Activated CD8-positive, alpha-beta memory T cell treated with anti-CD3 and anti-CD28 coated beads, Interleukin-2, amount 10 ng/mL, durations not matched to agents 7 days and 5 days (primary cell): ENCODE measurements at places on chromosomes 1 and 21. TPM values are rescaled to one million over a fixed set of nuclear protein-coding genes. Genes with fewer than 3 reads are reported as not detected.

DNA sequence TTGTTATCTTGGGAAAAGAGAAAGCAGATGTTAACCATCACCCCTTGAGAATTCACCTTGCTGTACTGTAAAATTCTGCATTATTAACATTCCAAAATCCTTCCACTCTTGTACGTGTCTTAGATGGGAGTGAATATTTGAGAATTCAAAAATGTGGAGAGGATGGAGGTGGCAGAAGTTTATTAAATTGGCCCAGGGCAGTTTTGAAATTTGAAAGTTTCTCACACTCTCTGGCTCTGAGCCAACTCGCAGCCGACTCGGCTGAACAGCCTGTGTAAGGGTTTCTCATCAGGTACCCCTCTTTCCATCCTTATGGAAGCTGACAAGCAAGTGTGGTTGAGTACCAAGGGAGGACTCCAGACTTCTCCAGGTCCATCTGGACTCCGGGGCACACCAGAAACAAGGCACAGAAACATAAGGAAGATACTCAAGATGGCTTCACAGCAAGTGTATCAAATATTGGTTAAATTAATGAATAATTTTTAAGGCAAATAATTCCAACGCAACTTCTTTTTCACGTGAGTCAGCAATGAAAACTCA lies 45.1 kb downstream of the RRAGC start:
- no peak for DNase-seq
- H3K36me3 ChIP-seq: no peaks in the 10 kb centered on the region
- no peak overlapping the region for H3K4me3 ChIP-seq
- peaks cover 82% of the 10 kb centered on the region for H3K27me3 ChIP-seq
- no peak overlapping the region for H3K27ac ChIP-seq

SPATA45 gene
- not detected for total RNA-seq

- peaks cover 24% of the 10 kb centered on the region for H3K27me3 ChIP-seq
- no peak overlapping the region for H3K27ac ChIP-seq
- H3K4me3 ChIP-seq: no peak overlapping the region
- no peak for DNase-seq
Measured at GRCh38 chr1:31798086-31798432, 17.8 kb downstream of the SPOCD1 start.

GRCh38 chr1:100115524-100115923 lies 17.2 kb downstream of the SASS6 start:
- H3K4me1 ChIP-seq: no peaks in the 10 kb centered on the region
- H3K4me3 ChIP-seq: no peak overlapping the region
- no peak for DNase-seq
- H3K27ac ChIP-seq: no peak overlapping the region

DNA sequence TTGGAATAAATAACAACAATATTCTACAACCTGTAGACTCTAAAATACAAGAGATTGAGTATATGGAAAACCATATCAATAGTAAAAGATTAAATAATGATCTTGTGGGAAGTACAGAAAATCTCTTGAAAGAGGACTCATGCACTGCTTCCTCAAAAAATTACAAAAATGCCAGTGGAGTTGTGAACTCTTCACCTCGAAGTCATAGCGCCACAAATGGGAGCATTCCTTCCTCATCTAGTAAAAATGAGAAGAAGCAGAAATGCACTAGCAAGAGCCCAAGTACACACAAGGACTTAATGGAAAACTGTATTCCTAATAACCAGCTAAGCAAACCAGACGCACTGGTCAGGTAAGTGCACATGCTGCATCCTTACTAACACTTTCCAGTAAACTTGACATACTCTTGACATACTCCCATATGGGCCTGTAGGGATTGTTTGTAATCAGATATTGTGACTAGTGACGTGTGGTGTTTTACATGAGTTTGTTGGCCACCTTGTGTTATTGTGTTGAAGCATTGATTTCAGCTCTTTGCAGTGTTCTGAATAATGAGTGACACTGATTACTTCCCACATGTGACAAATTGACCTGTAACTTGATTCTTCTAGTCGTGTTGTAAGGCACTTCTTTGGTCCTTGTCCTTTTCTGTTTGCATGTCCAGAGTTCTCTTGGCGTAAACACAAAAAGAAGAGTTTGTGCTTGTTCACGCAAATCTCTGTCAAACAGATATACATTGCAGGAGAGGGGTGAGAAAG lies 28.0 kb downstream of the MACO1 start:
- H3K27me3 ChIP-seq: no peaks in the 10 kb centered on the region
- no peak overlapping the region for H3K4me3 ChIP-seq
- no peak for DNase-seq
- H3K27ac ChIP-seq: no peak overlapping the region

DNA sequence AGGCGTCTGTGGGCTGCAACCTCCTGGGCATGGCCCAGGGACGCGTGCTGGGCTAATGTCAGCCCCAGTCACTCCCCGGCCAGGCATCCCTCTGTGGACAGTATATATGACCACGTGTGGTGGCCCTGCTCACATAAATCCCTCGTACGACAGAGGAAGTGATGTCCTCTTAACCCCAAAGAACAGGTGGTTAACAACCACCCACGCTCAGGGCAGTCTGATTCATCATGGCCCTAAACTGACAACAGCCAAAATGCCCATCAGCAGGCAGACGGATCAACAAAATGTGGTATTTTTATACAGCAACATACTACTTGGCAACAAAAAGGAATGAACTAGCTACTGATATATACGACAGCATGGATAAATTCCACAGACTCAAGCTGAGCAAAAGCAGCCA lies 51.0 kb downstream of the ECE1 start:
- peak overlapping the region; percentile 64 for H3K27ac ChIP-seq
- DNase-seq: no peak
- peaks cover 8% of the 10 kb centered on the region for H3K4me1 ChIP-seq

DNA sequence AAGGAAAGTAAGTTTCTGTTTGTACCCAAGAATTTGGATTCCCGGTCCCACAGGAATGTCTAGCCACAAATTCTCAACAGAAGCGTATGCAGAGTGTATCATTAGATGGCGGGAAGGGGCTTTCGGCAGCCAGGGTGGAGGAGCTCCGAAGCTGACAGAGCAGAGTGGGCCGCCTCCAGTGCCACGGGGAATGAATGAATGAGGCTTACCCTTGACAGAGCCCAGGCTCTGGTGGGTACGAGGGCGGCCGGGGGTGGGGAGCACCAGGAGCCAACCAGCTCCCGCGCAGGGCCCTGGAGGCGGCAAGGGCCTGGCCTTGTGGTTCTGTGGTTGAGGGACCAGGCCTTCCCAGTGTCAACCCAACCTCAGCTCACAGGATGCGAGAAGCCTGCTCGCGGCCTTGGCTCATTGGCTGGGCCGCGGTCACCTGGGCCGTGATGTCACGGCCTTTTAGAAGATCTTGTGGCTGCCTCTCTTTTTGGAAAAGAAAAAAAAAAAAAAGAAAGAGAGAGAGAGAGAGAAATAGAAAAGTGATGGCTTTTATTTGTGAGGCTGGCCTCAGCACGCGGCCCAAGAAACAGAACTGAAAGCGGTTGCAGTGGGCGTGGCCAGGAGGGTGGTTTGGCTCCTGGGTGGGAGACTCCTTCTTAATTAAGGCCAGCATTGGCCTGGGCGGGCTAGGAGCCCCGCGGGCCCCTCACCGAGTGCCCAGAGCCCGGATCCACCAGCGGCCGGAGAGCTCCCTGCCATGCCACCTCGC lies 34.9 kb upstream of the RUNX3 start:
- peak overlapping the region; percentile 92 for H3K27ac ChIP-seq
- peaks cover 56% of the 10 kb centered on the region for H3K4me1 ChIP-seq
- peaks cover 48% of the 10 kb centered on the region for H3K36me3 ChIP-seq
- peak overlapping the region; percentile 89 for H3K4me3 ChIP-seq
- H3K27me3 ChIP-seq: no peaks in the 10 kb centered on the region

DNA sequence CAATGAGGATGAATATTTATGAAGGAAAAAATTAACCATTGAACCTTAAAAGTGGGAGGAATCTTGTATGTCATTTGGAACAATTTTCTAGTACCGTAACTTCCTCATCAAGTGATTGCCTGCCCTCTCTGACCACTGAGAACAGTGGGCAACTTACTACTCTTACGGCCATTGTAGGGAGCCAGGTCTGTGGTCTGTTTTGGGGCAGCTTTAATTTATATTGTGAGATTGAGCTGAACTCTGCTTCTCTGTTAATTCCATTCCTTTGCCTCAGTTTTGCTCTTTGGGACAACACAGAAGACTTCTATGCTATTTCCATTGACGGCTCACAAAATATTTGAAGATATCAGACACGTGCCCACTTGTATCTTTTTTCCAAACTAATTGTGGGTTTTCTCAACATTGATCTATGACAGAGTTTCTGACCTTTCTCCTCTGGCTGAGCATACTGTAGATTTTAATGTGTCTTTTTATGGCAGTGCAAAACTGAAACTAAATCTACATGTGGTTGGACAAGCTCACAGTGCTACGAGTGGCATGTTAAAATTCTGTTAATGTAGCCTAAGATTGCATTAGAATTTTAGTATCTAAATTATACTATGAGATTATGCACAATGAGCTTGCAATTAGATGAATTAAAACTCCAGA lies 27.8 kb upstream of the ZNF281 start:
- DNase-seq: no peak
- peak overlapping the region; percentile 70 for H3K27ac ChIP-seq

- peaks cover 48% of the 10 kb centered on the region for H3K27me3 ChIP-seq
- no peaks in the 10 kb centered on the region for H3K36me3 ChIP-seq
- DNase-seq: no peak
- H3K27ac ChIP-seq: no peak overlapping the region
- no peaks in the 10 kb centered on the region for H3K4me1 ChIP-seq
Measured at GRCh38 chr1:197892684-197893083, 9.7 kb upstream of the C1orf53 start.

DNA sequence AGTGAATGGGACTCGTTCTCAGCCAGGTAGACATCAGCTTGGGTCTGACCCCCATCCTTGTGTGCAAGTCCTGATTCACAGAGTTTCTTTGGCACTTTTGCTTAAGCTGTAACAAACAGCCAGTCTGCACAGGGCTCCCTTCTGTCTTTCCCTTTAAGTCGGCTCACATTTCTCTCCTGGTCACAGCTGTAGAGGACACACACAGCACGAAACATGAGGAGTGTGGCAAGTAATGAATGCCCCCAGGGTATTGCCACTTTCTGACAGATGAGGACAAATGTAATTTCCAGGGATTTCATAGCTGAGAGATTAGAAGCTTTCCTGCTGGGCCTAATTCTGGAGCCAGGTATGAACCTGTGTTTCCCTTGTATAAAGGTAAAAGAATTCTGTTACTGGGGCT lies 423.5 kb downstream of the KIF26B start:
- H3K4me1 ChIP-seq: no peaks in the 10 kb centered on the region
- no peak overlapping the region for H3K4me3 ChIP-seq
- no peak for DNase-seq
- no peaks in the 10 kb centered on the region for H3K36me3 ChIP-seq
- H3K27ac ChIP-seq: no peak overlapping the region

IVNS1ABP gene
- total RNA-seq: 251 TPM

FAAH gene
- 3.1 TPM for total RNA-seq

GNG4 gene
- total RNA-seq: 4.7 TPM

ZFYVE9 gene
- total RNA-seq: 0.35 TPM

GRCh38 chr1:94056171-94056570 lies 64.8 kb downstream of the ABCA4 start:
- H3K4me3 ChIP-seq: no peak overlapping the region
- peaks cover 32% of the 10 kb centered on the region for H3K27me3 ChIP-seq
- H3K27ac ChIP-seq: no peak overlapping the region
- H3K4me1 ChIP-seq: no peaks in the 10 kb centered on the region
- DNase-seq: no peak

DNA sequence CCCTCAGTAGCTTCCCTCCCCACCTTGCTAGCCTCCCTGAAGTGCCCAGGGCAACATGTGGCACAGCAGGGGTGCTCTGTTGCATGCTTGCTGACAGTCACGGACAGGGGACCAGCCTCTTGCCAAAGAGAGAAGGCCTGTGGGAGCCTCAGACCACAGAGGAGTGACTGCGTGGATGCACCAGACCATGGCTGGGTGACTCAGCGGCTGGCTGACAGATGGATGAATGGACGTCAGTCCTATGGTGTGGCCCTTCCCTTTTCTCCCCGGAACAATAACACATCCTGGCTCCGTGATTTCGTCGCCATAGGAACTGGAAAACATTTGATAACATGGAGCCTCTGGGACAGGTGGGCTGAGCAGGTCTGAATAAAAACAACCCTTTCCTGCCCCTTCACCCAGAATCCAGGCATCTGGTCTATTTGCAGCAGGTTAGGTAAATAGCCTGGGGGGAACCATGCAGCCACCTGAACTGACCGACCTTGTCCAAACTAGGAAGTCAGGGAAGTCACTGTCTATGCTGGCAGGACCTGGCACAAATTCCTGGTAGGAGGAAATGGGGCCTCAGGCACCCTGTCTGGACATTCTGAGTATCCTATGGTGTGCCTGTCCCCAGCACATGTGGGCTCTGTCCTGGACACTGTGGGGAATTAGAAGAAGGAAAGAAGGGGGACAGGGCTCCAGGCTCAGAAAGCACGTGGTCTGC lies 53.3 kb downstream of the NENF start:
- H3K27ac ChIP-seq: no peak overlapping the region
- H3K4me3 ChIP-seq: no peak overlapping the region
- no peaks in the 10 kb centered on the region for H3K36me3 ChIP-seq
- H3K27me3 ChIP-seq: peaks cover 10% of the 10 kb centered on the region

DNA sequence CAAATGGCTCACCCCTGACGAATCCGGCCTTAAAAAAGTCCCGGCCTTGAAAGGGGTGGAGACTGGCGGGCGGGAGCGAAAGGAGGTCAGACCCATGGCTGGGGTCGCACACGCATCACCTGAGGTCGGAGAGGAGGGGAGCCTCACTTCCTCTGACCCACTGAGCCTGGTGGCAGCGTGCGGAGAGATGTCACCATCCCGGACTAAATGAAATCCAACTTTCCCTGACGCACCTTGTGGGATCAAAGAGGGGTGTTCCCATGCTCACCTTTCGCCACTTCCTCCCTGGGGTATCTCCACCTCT lies 709 bp upstream of the SLC41A1 start:
- DNase-seq: no peak
- H3K36me3 ChIP-seq: peaks cover 2% of the 10 kb centered on the region
- peak overlapping the region; percentile 34 for H3K27ac ChIP-seq
- peaks cover 23% of the 10 kb centered on the region for H3K4me1 ChIP-seq
- peak overlapping the region; percentile 80 for H3K4me3 ChIP-seq
- H3K27me3 ChIP-seq: peaks cover 14% of the 10 kb centered on the region

DNA sequence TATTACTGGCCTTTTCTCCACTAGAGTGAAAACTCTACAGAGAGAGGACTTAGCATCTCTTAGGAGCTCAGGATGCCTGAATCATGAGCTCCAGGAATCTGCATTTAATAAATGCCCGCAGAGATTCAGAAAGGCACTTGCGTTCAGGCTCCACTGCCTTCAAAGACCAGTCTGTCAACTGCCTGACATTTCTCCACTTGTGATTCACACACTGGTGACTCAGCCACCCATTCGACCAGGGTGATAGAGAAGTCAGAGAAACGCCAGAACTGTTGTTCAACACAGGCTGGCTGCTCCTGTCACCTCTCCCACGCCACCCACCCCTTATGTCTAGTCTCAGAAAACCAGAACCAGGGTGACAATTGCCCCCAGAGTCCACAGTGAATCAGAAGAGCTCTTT lies 26.9 kb upstream of the LBR start:
- H3K4me3 ChIP-seq: no peak overlapping the region
- no peaks in the 10 kb centered on the region for H3K27me3 ChIP-seq
- peaks cover 51% of the 10 kb centered on the region for H3K4me1 ChIP-seq
- H3K27ac ChIP-seq: peak overlapping the region; percentile 83
- peak; percentile 80 for DNase-seq
